Activated CD4-positive, alpha-beta T cell treated with anti-CD3 and anti-CD28 coated beads for 36 hours (primary cell): ENCODE measurements at places on chromosomes 2 and 18. TPM values are rescaled to one million over a fixed set of nuclear protein-coding genes. Genes with fewer than 3 reads are reported as not detected.

The GKN1 gene
- total RNA-seq: not detected

The CPS1 gene
- total RNA-seq: 3.2 TPM

The DIPK1C gene
- not detected for total RNA-seq

The VWC2L gene
- total RNA-seq: not detected

The SNORC gene
- total RNA-seq: 0.87 TPM

The CRACDL gene
- total RNA-seq: 0.59 TPM

The MYL1 gene
- not detected for total RNA-seq

The MARCHF4 gene
- total RNA-seq: not detected

The TXNDC2 gene
- total RNA-seq: not detected

The NYAP2 gene
- not detected for total RNA-seq
